Cerebellar nuclear complex (tissue), 1 donor: ENCODE measurements at places on chromosomes 4 and X.

GRCh38 chr4:184538023-184538599 is 63.8 kb upstream of the IRF2 start:
- DNase-seq = peak; percentile 18

DNA sequence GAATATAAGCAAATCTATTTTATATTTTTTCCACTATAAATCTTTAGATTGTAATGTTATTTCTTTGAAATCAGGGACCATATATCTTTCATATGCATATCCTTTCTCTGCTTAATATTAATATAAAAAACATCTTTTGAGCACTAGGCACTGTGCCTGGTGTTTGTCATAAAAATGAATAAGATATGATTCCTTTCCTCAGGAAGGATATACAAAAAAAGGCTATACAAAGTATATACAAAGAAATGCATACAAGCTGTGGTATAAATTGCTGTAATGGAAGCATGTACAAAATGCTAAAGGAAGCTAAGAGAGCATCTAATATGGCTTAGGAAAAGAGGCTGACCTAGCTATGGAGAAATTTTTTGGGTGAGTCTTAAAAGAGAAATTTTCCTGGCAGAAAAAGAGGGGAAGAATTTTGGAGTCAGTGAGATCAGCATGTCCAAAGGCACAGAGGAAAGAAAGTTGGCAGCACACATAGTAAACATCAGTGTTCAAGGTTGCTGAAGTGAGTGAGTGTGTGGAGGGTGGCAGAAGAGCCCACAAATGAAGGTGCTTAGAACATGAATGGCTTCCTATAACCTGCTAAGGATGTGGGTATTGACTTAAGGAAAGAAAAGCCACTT is 500.0 kb downstream of the SPRY1 start:
- no peak for DNase-seq

DNA sequence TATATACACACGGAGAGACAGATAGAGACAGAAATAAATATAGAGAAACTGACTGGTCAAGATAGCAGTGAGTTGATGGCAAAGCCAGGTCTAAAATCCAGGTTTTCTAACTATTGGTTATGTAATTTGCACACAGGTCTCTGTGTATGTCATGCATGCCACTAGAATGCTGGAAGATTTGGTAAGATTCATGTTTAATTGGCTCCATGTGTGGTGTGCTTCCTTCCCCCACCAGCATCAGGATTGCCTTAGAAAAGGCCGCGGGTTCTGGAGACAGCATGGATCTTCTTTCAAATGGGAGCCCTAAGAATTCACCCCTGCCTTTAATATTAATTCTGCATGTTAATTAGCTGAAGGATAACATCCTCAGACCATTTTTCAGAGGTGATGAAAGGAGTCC is 31.3 kb downstream of the HAND2 start:
- DNase-seq = no peak

DNA sequence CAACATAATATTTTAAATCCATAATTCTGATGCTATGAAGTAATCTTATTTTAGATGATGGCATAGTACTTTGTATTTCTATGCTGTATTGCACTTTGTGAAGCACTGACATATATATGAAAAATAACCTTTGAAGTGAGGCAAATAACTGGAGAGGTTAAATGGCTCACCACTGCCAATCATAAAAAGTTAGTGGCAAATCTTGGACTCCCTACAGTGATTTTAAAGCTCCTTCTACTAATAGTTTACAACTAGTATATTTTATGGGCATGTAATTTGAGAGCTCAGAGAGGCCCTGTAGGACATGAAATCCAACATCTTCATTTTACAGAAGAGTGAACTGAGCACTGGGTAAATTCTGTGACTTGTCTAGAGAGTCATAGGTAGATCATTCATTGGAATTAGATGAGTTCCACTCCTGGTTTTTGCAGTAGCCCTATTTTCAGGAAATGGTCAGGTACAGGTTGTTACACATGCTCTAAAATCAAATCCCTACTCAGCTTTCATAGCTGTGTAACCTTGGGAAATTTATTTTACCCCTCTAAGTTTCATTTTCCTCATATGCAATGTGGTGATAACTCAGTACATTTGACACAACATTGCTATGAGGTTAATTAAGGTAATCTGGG is 804 bp upstream of the GC start:
- no peak for DNase-seq

DNA sequence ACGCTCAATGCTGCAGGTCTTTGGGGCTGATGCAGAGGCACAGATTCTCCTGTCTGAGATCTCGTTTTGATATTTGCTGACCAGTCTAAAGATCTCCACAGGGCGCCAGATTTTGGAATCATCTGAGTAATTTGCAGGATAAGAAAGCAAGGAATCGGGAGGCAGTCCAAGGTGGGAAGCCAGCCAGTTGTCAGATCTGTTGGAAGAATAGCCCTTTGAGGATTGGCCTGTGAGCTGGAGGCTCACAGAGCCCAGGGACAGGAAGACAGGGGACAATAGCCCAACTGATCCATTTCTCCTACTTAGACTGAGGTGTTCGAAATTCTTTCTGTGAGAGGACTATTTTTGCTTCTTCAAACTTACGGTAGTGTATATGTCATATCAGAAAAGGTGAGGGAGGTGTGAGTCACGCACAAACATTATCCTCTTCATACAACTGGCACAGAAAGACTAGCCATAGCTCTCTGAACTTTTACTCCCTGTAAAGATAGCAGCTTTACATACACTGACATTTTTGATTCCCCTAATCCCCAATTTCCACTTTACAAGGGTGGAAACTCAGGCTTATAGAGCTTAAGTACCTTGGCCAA is 8.8 kb downstream of the DIPK2B start:
- DNase-seq = no peak
